ENCODE measurements at places on chromosomes 1 and 21. TPM values are rescaled to one million over a fixed set of nuclear protein-coding genes. Genes with fewer than 3 reads are reported as not detected.

SPATA45 gene
- total RNA-seq: not detected

RGS21 gene
- total RNA-seq: not detected

FAM151A gene
- total RNA-seq: not detected

PPM1J gene
- 2.8 TPM for total RNA-seq

TNFRSF9 gene
- 2.7 TPM for total RNA-seq

Measured in nasal cavity respiratory epithelium epithelial cell of viscerocranial mucosa (primary cell).